ENCODE measurements at places on chromosomes 7 and 10.

DNA sequence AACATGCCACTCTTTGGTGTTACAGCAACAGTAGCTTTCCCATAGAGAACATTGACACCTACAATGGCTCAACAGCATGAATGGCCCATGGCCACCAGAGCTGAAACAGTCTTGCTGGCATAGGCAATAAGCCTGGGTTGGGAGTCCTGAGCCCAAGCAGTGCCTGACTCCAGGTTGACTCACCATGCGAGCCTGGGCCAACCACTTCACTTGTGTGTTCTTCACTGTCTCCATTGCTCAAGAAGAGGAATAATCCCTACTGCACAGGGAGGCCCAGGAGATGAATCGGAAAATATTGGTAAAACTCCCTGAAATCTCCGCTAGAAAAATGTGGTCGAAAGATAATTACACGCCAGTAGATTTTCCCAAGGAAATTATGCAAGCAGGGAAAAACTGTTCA is 89.2 kb upstream of the INHBA start:
- DNase-seq, result no peak

- no peak for DNase-seq
Observed at GRCh38 chr10:63722537-63722936, 201.3 kb downstream of the REEP3 start.

DNA sequence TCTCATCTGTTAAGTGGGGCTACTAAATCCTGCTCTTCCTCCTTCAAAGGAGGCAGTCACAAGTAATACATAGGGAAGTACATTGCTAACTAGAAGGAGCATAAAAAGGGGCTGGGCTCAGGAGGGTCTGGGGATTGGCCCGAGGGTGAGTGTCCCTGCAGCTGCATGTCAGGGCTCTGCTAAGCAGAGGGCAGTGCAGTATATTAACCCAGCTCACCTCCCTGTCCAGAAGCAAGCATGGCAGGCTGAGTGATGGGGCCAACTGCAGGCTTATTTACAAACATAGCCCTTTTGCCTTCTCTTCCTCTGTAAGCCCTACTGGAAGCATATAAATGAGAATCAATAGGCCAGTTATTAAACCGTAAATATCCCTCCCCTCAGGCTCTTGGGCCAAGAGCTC is 143.2 kb upstream of the PCBD1 start:
- DNase-seq, result no peak

- no peak for DNase-seq
Observed at GRCh38 chr7:145219461-145219860, 383.6 kb upstream of the TPK1 start.

DNA sequence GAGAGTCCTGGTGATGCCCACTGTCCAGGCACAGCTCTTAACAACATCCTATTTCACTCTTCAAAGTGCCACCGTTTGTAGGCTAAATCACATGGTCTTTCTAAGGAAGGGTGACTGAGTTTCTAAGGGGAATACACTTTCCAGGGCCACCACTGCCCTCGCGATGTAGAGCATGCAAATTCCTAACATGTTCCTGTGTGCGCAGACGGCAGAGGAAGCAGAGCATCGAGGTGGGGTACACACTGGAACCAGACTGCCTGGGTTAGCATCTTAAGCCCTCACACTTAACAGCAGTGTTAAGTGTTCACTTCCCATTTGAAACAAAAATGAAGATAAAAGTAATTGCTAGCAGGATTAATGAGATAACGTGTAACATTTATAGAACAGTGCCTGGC is 3.0 kb downstream of the VOPP1 start:
- DNase-seq, result no peak

DNA sequence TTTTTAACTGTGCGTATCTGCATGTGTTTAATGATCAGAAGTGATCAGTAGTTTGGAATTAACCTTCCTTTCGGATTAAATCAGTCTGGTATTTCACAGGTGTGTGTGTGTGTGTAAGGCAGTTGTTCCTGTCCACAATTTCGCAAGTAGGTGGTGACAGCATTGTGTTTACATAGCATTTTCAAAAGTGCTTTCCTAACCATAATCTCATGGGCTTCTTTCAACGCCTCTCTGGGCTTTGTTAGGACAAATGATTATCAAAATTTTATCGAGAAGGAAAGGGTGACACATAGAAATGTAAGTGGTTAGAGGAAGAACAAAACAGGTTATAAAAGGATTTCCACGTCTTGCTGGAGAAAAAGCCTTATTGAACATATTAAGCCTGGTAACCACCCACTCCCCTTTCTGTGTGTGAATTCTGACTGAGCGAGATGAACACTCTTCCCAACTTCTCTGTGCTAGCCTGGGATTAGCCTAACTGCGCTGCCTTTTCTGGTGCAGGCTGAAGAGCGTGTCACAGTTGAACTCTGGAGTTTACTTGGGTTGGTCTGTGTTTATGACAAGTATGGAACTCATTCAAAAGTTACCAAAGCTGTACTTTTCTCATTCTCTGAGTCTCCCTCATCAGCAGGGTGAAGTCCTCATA is 292.3 kb upstream of the PITRM1 start:
- DNase-seq, result peak; percentile 21

DNA sequence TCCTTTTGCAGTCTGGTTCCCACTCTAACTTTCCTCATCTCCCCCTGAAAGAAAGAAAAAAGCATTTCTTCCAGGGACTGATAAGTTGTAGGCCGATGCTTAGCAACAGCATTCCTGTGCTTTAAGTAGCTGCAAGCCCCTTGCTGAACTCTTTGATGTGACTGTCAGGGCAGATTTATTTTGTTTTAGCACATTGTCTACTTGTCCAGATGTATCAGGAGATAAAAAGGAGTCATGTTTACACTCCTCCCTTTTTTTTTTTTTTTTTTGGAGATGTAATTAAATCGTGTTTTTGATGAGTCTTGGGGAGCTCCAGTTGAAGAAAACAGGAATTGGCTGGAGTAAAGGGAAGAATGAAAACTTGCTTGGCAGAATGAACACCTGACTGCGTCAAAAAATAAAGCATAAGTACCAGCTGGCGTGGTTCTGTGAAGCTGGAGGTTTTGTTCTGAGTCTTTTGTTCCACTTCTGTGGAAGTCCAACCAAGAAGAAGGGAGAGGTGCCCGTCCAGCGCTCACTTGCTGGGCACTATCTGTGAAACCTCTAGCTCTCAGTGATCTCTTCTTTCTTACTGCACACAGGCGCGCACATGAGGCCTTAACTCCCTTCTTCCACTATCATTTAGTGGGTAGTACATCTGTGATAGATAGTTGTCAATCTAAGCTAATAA is 871.7 kb downstream of the LRMDA start:
- DNase-seq, result no peak

DNA sequence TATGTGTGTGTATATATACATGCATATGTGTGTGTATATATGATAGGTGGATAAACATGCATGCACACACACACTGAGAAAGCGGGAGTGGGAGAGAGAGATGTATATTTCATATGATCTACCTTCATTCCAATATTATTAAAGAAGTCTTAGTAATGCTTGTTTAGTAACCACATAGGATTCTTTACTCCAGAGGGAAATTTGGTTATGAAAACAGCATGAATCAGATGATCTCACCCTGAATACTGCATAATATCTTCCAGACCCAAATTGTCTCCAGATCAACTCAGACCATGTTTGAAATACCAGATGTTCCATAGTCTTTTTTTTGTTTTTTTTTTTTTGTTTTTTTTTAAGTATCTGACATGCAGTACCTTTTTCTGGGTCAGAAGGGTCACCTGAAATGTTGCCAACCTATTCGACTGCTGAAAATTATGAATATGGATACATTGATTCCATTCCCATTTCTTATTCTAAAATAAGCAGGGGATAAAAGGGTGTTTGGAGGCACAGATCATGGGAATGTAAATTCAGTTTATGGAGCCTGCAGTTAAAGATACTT is 17.4 kb downstream of the TES start:
- DNase-seq, result no peak

DNA sequence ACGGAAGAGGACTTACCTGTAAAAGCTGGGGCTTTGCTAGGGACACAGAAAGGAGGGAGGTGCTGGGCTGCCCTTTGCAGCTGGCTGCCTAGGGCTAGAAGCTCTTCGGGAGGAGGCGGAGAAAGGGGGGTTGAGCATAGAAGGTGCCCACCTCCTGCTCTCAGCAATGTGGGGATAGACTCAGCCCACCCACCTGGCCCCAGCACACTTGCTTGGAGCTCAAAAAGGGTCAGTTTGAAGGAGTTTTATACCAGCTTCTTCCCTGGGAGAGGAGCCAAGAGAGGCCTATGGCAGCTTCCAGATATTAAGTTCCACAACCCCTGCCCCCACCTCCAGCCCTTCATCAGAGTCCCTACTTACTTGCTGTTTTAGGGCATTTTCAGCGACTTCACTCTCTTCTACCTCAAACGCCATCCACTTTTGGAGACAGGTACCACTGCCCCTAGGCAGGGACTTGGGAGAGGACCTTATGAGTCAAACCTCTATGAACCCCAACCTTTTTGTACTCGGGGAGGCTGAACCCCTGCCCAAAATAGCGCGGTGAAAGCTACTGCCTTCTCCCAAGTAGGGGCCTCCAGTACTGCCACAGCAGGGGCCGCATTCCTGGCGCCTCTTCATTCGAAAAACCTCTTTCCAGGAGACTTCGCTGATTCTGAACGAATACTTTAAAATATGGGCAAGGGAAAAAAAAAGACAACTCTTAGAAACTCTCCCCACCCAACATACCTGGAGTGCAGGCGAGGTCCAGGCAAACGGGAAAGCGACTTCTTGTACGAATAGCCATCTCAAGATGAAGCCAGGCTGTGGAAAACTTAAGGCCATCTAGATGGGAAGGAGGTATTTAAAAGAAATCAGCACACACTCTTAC is 1.2 kb upstream of the EVX1 start:
- no peak for DNase-seq

DNA sequence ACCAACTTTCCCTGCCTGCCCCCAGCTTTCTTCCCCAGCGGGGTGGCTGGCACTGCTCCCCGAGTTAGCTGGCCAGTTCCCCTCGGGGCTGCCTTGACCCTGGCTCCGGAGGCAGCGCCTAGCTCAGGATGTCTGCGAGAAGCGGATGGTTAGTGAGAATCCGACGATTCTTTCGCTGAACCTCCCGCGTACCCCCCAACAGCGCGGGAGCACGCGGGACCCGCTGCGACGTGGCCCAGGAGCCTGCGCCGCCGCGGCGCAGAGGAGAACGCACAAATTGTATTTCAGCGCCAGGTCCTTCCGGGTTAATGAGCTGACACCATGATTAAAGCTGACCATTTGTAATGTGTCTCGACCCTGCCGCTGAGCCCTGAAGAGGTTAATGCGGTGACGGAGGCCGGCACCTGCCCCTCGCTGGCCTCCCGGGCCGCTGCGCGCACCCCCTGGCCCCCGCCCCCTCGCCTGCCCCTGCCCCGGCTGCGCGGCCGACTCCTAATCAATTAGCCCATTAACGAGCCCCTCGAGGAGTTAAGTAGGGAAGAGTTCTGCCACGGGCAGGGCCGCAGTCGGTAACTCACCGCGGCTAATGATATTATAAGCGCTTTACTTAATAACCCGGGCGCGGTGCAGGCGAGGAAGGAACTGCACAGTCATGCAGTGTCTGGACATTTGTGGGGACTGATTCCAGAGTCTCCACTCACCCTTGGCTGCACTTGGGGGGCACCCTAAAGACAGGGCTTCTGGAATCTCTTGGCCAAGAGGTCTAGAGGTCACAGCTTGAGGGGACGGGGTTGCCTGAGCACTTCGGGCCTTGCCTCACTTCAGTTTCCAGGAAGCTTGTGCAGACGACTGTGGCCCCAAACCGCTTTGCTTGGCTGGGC is 1.7 kb upstream of the HMX2 start:
- DNase-seq, result no peak

DNA sequence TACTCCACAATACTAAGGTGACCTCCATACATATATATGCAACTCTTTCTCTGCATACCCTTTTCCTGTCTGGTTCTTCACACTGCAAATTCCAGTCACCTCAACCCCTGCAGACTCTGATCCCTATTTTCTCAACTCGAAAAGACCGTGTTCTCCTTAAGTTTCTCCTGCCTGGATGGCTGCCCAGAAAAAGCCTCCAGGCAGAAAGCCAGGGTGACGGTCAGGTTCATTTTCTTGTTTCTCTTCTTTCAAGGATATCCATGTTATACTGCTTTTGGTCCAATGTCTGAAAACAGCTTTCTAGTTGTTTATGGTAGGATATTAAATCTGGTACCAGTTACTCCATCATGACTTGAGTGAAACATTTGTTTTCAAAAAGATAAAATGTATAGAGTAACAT is 267.8 kb upstream of the MYO3A start:
- DNase-seq, result no peak

DNA sequence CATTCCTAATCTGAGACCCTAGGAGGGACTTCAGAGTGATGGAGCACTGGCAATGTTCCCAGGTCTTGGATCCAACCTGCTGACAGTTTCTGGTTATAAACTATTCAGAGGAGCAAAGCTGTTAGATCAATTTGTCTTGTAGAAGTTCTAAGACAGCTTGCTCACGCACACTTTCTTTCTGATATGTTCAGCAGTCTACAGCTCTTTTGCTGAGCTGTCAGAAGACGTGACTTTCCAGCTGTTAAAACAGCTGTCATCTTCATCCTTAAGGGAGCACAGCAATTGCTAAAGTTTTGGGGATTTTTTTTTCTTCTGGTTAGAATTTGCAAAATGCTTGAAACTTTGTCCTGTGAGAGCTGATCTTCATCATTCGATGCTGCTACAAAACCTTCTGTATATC is 823.1 kb downstream of the SORCS1 start:
- no peak for DNase-seq

Measured in NCI-H774 (cell line).